ENCODE measurements at places on chromosomes 5 and 9.

- no peak for DNase-seq
These were observed 36.3 kb downstream of the RUSC2 start for GRCh38 chr9:35526087-35526801.

GRCh38 chr9:15509931-15510788 is 610 bp downstream of the PSIP1 start:
- DNase-seq: peak; percentile 67

DNA sequence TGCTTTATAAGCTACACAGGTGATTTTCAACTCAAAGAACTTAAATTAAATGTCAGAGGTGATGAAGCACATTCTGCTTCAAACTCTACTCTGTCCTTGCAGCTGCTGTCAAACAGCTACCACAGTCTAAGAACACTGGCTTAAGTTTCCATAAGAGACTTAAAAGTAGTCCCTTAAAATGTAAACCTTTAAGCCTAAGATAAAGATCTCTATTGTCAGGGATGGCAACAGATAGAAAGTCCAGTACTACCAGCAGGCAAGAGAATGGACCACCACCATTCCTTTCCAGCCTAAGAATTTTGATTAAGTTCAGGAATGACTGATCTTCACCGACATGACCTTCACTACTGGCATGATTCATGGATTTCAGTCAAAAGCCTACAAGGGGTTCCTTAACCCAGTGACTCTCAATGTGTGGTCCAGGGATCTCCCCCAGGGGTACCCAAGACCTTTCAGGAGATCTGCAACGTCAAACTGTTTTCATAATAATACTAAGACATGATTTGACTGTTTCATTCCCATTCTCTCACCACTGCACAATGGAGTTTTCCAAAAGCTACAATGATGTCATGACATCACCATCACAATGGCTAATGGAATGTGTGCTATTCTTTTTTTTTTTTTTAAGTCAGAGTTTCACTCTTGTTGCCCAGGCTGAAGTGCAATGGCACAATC is 41.1 kb upstream of the PLPP6 start:
- no peak for DNase-seq

GRCh38 chr5:36723912-36724311 is 117.5 kb downstream of the SLC1A3 start:
- no peak for DNase-seq

DNA sequence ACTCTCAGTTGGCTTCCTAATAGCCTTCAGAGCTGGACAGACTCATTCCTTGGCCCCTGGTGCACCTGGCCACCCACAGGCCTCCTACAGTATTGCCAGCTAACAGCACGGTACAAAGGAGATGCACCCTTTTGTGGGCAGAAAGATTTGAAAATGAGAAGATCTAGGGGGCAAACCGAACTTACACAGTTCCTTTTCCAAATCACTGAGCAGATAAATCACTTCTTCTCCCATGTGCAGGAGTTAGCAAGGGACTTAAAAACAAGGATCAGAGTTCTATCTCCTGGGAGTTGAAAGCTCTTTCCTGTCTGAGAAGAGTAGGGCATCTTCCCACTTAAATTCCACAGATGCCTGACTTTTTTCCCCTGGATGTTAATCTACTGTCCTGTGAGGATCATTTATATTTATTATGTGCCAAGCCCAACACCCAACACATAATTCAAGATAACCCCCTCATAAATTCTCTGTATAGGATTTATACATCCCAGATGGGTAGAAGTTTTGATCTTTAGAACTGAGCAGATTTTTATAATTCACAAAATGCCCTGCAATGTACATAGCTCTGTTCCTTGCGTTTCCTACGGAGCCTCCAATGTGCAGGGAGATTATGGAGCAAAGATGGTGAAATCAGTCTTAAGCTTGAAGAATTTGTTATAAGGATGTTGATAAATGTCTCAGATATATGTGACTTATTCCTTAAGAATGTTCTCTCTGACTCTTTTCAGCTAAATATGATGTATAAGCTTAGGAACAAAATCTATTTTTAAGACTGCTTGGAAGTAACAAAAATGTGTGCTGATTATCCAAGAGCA is 207.2 kb upstream of the DAPK1 start:
- DNase-seq: no peak

DNA sequence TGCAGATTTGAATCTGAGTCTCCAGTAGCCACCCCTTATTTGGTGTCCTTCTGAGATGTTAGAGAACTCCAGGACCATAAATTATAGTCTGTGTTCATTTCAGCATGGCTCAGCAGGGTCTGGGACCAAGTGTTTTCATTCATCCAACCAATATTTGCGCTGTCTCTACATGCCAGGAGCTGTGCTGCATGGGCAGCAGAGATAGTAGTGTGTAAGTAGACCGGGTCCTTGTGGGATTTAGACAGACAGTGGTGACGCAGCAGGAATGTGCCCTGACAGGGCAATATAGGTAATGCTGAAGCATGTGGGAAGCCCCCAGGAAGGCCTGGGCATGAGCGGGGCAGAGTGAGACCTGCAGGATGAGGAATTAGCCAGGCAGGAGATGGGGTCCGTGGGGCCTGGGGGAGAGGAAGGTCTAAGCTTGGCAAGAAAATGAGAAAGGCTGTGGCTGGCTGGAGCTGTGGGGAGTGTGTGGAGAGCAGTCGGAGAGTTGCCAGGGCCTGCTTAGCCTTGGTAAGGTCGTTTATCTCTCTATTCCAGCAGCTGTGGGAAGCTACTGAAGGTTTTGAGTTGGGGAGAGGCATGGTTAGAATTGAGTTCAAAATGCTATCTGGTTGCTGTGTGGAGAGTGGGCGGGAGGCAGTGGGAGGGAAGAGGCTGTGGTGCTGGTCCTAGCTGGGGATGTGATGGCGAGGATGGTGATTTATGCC is 16.8 kb downstream of the STXBP1 start:
- DNase-seq: no peak

DNA sequence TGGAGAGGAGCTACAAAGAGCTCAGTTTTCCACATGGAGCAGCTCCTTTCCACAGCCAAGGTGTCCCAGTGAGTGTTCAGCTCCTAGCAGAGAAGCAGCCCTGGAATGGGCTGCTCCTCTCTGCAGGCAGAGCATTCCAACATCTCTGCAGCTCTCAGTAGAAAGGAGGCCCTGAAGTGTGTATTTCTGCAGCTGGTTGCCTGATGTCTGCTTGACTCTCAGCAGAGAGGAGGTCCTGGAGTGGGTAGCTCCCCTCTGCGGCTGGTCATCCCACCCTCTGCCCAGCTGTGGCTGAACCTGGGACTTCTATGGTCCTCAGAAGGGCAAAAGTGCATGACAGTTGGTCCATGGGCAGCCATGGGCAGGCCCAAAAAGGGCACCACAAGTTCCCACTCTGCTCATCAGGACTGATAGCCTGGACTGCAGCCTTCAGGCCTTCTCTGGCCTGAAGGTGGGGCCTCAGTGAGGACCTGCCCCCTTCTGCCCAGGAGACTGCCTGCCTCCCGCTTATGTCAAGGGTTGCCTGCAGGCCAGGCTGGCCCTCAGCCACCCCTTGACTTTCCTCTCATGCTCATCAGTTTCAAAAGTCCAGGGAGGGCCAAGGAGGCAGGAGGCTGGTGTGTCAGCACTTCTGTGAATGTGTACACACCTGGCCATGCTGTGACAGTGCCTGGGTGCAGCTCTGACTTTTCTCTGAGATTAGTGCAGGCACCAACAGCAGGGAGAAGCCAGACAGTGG is 605.9 kb upstream of the FAM174A start:
- DNase-seq: no peak

- no peak for DNase-seq
These were observed 168.8 kb downstream of the PDE4D start for GRCh38 chr5:59724482-59725391.

DNA sequence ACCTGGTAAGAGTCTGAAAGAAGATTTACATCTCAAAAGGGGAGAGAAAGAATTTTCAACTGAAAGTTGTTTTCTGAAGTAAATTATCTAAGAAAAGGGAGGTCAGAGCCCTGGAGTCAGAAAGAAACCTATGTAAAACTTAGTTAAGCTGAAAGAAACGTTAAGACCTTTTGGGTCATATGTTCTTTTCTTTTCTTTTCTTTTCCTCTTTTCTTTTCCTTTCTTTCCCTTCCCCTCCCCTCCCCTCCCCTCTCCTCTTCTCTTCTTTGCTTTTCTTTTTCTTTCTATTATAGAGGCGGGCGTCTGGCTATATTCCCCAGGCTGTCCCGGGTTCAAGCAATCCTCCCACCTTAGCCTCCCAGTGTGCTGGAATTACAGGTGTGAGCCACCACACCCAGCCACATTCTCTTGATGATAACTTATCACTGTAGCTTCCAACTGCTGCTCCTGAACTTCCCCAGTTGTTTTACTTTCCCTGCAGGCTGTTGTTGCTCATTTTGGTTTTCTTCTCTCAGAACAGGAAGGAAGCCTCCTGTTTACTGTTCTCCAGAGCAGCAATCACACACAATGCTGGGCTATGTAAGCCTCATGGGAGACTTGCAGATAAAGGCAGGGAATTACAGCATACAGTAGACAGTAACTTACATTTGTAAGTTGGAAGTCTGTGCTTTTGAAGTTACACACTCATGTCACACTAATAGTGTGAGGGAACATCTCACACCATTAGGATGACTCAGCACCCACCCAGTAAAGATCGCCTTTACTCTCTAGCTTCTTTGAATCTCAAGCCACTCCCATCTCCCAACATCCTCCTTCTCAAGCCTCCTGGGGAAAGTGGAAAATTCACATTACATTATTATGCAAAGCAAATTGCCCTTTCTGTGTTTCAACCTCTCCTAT is 2216.6 kb upstream of the WWC1 start:
- DNase-seq: no peak

DNA sequence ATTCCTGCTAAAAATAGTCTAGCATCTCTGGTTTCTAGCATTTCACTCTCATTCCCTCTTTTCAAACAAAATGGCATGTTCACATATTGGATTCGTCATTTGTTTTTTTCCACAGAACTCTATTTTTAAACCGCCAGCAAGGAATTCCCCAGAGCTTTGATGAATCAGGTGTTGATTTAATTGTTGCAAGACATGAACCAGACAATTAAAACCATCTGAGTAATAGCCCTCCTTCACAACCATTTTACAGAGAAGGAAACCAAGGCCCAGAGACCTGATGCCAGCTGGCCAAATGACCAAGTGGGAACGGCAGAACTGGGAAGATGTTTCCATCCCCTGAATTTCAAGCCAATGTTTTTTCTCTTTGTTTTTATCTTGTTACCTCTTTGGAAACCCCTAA is 167.0 kb downstream of the CAAP1 start:
- no peak for DNase-seq

GRCh38 chr5:111737716-111738115 is 19.3 kb downstream of the NREP start:
- DNase-seq: no peak

- DNase-seq: no peak
These were observed 8.4 kb upstream of the GOLPH3 start for GRCh38 chr5:32182463-32183063.

DNA sequence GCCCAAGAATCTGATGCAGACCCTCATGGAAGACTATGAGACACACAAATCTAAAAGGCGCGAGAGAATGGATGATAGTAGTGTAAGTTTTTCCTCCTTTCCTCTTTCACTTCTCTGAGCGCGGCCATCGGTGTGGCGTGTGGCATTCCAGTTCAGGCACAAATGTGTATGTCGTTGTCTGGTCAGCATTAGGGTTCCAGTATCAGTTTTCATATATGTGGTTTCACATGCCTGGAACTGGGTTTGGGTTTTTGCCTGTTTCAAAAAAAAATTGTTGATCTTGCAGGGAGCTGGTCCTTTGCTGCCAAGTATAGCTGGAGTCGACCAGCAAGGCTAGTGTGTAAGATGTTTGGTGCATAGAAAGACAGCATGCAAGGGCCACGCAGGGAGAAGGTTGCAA is 51.5 kb downstream of the C9orf152 start:
- no peak for DNase-seq

DNA sequence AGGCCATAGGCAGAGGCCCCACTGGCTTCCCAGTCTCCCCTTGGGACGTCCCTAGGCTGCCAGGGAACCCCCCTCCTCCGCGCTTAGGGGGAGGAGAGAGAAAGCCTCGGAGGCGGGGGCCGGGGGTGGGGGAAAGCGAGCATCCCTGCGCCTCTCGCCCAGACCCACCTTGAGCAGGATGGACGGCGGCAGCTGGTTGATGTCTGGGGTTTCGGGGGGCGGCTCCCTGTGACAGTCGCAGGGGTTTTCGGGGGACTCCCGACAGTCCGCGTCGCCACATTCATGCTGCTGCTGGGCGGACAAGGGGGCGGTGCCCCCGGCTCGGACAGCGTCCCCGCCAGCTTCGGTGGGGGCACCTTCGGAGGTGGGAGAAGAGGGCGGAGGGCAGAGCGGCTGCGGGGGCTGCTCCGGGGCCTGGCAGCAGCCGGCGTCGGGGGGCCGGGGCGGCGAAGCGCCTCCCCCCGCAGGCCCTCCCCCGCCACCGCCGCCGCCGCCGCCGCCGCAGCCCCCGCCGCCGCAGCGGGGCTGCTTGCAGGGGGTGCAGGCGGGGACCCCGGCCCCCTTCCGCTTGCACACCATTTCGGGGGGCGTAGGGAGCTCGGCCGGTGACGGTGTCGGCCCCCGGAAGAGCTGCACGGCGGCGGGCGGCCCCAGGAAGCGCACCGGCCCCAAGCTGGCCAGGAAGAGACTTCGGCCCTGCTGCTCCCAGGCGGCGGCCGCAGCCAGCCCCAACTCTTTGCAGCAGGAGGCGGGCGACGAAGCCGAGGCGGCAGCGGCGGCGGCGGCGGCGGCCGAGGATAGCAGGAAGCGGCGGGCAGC is 1.2 kb downstream of the FBXL17 start:
- peak; percentile 53 for DNase-seq

- no peak for DNase-seq
These were observed 291.2 kb downstream of the TMEM167A start for GRCh38 chr5:82785882-82786509.

DNA sequence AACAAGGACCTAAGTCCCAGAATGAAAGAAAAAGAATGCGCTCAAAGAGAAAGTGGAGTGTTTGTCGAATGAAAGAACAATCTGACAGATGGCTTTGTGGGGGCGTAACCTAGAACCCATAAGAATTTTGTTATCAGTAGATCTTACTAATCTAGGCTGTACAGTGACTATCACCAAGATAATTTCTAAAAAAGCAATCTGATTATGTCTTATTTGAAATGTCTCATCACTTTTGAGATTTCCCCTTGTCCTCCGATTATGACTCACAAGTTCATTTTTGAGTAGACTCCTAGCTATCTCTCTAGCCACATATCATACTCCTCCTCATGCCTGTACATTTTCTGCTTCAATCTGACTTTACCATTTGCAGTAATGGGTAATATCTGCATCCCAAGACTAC is 135.6 kb upstream of the SMARCA2 start:
- DNase-seq: no peak
